Central memory CD8-positive, alpha-beta T cell (primary cell): ENCODE measurements at places on chromosomes 1 and 21.

- DNase-seq = no peak
Measured at GRCh38 chr21:29406385-29406784, 107.7 kb downstream of the BACH1 start.

DNA sequence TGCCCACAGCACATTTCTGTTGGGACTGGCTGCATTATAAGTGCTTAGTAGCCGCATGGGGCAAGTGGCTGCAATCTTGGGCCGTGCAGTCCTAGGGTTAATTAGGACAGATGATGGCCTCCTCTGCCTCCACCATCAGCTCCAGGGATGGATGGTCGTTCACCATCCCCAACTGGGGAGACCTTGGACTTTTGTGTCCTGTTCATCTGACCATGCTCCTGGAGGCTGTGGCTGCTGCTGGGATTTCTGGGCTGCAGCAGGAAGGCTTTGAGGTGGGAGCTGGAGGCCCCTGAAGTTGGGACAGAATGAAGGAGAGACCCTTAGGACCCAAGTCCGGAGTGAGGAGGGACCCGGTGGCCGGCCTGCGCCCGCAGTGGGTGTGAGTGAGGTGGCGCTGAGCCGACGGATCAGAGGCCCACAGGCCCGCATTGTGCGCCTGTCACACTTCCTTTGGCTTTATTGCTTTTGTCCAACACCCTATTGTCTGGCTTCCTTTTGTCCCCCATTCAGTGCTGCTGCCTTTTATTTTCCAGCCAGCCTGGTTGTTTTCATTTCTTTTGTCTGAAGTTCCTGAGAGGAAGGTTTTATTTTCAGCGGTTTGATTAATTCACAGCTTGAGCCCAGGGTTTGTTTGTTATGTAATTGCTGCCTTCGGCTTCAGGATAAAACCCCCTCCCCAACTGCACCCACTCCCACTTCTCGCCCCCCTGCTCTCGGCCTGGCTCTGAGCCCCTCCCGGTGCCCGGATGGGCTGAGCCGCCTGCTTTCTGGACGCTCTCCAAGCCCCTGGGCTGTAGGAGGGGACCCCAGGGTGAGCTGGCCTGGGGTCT is 35.6 kb downstream of the SOX13 start:
- no peak for DNase-seq

- no peak for DNase-seq
Measured at GRCh38 chr1:205505791-205506190, 1.3 kb downstream of the CDK18 start.

GRCh38 chr1:217747156-217747769 is 116.1 kb downstream of the SPATA17 start:
- DNase-seq = no peak

GRCh38 chr1:16117936-16118335 is 37.9 kb downstream of the EPHA2 start:
- no peak for DNase-seq

- DNase-seq = no peak
Measured at GRCh38 chr1:225866981-225867380, 15.2 kb downstream of the TMEM63A start.

GRCh38 chr1:24294716-24295371 is 24.3 kb upstream of the GRHL3 start:
- no peak for DNase-seq

GRCh38 chr1:2778220-2778592 is 23.3 kb downstream of the TTC34 start:
- no peak for DNase-seq

- DNase-seq = no peak
Measured at GRCh38 chr21:43196826-43197225, 28.0 kb downstream of the CRYAA start.

- no peak for DNase-seq
Measured at GRCh38 chr1:84689514-84690396, 506 bp downstream of the SSX2IP start.

DNA sequence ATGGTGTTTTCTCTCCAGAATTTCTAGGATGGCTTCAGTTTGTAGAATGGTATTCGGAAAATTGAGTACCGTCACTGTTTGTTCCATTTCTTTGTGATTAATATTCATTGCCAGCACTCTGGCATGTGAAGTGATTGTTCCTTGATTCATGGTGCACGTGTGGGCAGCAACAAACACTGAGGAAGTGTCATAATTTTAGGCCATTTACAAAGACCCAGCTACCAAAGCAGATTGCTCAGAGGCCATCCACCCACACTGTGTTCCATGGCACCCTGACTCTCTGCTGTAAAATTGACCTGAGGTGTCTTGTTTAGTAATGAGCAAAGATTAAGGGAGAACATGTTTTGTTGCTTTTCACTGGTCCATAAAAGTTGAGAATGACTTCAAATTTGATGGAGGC is 250.9 kb upstream of the FMN2 start:
- DNase-seq = no peak

DNA sequence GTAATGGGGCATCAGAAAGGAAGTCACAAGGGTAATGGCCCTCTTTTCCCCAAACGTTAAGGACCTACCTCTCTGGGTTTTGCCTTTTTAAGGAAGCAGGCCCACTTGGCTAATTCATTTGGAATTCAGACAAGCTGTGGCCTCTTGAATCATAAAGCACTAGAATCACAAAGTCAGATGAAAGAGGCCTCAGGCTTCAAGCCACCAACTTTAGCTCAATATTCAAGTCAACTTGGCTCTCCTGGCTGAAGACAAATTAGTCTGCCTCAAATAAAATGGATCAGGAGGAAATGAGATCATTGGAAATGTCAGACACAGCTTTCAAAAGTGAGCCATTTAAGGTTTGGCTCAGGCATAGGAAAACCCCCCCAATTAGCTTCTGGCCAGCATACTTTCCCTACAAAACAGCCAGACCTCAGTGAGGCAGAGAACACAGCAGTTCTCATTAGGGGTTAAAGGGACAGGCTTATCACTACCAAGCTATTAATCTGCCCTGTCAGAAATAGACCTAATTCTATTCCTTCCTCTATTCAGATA is 34.3 kb downstream of the SLC35D1 start:
- DNase-seq = no peak

GRCh38 chr1:55896210-55896609 is 681.0 kb upstream of the USP24 start:
- no peak for DNase-seq

DNA sequence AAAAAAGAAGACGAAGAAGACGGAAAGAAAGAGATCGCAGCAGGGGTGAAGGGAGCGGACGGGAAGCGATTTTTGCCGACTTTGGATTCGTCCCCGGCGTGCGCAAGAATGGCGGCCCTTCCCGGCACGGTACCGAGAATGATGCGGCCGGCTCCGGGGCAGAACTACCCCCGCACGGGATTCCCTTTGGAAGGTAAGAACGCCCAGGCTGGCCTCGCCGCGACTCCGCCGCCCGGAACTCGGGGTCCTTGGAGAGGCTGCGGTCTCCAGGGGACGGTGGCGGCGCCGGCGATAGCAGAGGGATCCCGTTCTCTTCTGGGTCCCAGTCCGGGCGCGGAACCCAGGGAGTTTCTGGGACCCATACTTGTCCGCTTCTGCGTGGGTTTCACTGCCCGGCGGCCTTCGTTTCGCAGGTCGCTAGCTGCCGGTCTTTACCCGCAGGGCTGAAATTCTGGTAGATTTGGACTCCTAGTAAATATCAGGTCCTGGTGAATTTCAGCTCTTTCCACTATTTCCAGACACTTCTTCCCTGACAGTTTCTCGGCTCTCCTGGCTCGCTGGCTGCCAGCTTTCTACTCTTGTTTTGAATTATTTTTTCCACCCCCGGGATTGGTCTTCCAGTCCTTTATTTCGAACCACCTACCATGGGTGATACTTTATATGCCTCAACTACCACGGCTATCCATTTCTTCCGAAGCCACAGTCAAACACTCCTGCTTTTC is 1.0 kb downstream of the PAX7 start:
- no peak for DNase-seq

DNA sequence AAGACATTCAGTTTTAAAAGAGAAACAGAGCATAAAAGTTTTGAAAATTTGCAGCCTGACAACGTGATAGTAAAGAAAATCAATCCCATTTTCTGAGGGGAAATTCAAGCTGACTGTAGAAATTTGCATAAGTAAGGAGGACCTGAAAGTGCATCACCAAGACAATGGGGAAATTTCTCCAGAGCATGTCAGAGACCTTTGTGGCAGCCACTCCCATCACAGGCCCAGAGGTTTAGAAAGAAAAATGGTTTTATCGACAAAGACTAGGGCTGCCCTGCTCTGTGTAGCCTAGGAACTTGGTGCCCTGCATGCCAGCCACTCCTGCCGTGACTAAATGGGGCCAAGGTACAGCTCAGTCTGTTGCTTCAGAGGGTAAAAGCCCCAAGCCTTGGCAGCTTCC is 1640.2 kb upstream of the PRMT6 start:
- no peak for DNase-seq

GRCh38 chr1:14546416-14546815 is 52.1 kb upstream of the KAZN start:
- DNase-seq = no peak

GRCh38 chr1:156859523-156860112 is 701 bp upstream of the INSRR start:
- no peak for DNase-seq

GRCh38 chr1:116123837-116124533 is 12.8 kb downstream of the MAB21L3 start:
- no peak for DNase-seq

GRCh38 chr1:219988387-219988786 is 57.9 kb downstream of the EPRS1 start:
- no peak for DNase-seq

GRCh38 chr1:210857705-210858104 is 276.2 kb downstream of the KCNH1 start:
- DNase-seq = no peak

DNA sequence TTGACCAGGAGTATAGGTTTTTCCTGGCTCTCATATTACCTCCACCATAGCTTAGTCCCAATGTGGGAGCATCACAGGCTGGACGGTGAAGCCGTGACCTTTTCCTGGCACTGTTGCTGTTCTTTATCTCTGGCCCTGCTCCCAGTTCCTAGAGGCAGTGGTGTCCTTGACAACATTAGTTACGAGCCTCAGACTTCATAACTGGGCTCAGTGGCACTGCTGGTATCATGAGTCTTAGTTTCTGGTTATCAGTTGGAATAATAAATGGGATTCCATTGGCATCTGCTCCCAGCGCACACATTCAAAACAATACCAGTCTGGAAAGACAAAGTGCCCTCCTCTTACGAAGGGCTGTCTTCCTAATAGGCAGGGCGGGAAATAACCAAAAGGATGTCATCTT is 8.0 kb downstream of the RNPEP start:
- DNase-seq = no peak

- DNase-seq = no peak
Measured at GRCh38 chr1:29258189-29258975, 22.1 kb downstream of the PTPRU start.

DNA sequence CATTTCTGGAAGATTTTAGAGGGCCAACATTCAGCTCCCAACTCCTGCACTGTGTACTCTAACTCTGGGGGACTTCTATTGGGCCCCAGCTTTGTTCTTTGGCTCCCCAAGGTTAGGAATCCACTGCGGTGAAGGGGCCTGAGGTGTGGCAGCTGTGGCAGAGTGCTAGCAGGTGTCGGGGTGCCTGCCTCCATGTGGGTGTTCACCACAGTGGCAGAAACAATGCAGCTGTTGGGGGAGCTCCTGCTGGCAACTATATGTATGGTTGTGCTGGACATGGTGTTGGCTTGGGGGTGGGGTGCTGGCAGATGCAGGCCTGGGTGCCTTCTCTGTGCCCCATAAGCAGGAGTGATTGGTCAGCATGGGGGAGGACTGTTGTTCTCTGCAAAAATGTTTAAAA is 95.5 kb downstream of the ST6GALNAC3 start:
- DNase-seq = no peak

DNA sequence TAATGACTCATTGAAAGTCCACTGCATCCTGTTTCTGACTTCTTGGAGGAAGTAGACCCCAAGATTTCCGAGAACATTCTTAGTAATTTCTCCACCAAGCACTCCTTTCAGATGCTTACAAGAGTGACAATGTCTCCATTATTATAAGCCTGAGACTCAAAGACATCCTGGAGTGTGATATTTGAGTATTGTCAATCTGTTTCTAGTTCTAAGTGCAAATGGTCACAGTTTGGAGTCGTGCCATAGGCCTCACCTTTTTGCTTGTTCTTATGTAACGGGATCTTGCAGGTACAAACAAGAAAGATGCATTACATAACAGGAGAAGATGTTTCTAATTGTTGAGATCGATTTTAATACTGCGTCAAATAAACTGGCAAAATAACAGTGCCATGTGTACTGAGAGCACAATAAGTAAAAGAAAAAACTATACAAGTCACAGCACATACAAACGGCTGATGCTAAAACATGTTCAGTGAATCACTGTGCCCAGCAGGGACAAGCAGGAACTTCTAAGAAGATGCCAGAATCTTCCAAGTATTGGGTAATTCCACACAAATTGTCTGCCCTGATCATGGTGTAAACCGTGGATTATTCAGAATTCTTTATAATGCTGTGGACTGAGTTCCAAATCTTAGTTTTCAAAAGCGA is 54.1 kb downstream of the CD2 start:
- DNase-seq = no peak

DNA sequence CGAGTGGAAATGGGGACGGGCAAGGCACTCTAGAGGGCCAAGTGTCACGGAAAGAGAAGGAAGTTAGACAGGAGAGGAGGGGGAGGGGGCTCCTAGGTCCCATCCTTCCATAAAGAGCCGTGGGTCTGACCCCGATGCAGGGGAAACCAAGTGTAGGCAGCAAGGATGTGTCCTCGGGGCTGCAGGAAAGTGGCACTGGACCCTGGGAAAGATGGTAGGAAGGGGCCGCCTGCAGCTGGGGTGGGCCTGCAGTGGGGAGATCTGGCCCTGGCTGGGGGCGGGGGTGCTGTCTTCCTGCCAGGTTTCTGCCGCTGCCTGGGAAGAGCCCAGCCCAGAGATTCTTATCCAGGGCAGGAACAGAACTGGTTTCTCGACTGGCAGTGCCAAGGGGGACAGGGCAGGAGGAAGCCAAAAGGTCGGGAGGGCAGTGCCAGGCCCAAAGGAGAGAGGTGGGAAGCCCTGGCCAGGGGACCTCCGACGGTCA is 12.9 kb downstream of the CRABP2 start:
- no peak for DNase-seq

DNA sequence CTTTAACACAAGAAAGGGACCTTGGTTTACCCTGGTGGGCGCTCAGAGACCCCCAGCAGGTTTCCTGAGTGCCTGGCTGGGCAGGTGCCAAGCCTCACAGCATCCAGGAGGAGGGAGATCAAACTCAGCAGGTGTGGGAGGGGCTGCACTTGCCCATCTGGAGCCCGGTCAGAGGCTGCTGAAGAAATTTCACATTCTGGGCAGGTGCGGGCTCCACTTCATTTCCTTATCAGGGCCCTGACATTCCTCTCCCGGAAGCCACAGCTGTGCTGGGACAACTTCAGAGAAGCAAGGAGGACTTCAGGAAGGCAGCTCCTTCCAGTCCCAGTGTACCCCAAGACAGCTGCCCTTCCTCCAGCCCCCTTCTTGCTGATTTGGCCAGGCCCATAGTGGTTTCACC is 82.9 kb downstream of the ITPKB start:
- DNase-seq = no peak
